Right lobe of liver (tissue), 6 donors: ENCODE measurements at places on chromosomes 3 and 15.

- DNase-seq = no peak
These were observed 15.8 kb downstream of the DNAH1 start for GRCh38 chr3:52331906-52332305.

GRCh38 chr15:46280762-46281542 lies 646.1 kb downstream of the SQOR start:
- no peak for DNase-seq

GRCh38 chr3:42713747-42714146 lies 11.1 kb upstream of the HHATL start:
- no peak for DNase-seq

- DNase-seq = no peak
These were observed 53.7 kb upstream of the CSTA start for GRCh38 chr3:122271246-122271898.

- DNase-seq = no peak
These were observed 57.3 kb downstream of the TRAT1 start for GRCh38 chr3:108879915-108880314.

DNA sequence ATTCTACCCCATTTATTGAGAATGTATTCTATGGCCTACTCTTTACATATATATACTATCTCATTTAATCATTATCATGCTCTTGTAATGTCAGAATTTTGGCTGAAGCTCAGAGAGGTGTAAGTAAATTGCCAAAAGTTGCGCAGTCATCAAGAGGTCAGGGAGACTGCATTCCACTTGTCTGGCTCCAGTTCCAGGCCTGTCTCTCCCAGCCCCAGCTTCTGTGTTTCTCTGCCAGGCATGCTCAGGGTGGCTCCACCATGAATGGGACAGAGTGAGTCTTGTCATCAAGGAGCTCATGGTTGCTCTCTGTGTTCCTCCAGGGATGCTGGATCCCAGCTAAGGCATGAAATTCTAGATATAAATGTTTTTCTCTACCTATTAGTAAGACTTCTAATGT lies 635.1 kb upstream of the MDFIC2 start:
- no peak for DNase-seq

DNA sequence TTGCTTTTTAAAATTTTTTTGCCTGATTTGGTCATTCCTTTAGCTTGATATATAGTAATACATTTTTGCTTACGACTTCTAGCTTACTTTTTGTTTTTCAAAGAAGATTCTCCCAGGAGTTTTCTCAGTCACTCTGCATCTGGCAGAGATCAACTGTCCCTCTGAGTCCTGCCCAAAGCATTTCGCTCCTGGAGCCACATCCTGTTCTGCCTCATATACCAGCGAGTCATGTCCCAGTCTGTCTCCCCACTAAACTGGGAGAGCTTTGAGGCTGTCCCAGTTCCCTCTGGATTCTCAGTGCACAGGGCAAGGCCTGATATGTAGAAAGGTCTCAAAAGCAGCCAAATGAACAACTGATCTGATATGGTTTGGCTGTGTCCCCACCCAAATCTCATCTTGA lies 326.3 kb downstream of the ARRDC4 start:
- DNase-seq = no peak

DNA sequence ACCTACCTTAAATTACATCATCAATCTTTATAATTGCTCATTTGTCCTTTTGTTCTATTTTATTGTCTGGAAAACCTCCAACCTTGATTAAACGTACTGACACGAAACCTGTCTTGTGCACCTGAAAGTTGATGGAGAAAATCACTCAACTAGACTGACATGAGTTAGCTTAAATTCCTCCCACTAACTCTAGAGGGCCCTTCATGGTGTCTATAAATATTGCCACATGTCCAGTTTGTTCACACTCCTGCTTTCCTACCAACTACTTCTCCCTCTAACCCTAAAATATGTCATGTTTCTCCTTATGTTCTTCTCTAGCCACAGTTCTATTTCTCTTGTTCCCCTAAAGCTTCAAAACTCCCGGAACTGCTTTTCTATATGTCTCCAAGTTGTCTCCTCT lies 59.8 kb upstream of the SGO1 start:
- DNase-seq = no peak

DNA sequence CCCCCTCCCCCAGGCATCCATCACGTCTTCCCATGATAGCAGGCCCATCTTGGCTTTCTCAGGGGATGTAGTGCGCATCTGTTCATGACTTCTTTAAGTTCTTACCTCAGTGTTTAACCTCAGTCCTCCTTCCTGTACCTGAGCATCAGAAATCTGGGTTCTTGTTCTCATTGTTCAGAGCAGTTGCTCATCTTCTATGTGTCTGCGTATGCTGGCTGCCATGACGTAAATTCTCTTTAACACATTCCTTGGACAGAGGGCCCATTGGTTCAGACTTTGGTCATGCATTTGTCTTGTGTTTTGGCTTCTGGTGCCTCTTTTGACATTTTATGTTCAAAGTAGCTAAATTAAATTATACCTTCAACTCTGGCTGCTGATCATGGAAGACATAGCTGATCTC lies 227.3 kb downstream of the CACNA2D3 start:
- DNase-seq = no peak

GRCh38 chr15:38374029-38374428 lies 79.9 kb upstream of the FAM98B start:
- DNase-seq = no peak

GRCh38 chr3:10192953-10193691 lies 28.4 kb downstream of the IRAK2 start:
- no peak for DNase-seq

GRCh38 chr3:174547801-174548435 lies 311.2 kb upstream of the NAALADL2 start:
- no peak for DNase-seq

DNA sequence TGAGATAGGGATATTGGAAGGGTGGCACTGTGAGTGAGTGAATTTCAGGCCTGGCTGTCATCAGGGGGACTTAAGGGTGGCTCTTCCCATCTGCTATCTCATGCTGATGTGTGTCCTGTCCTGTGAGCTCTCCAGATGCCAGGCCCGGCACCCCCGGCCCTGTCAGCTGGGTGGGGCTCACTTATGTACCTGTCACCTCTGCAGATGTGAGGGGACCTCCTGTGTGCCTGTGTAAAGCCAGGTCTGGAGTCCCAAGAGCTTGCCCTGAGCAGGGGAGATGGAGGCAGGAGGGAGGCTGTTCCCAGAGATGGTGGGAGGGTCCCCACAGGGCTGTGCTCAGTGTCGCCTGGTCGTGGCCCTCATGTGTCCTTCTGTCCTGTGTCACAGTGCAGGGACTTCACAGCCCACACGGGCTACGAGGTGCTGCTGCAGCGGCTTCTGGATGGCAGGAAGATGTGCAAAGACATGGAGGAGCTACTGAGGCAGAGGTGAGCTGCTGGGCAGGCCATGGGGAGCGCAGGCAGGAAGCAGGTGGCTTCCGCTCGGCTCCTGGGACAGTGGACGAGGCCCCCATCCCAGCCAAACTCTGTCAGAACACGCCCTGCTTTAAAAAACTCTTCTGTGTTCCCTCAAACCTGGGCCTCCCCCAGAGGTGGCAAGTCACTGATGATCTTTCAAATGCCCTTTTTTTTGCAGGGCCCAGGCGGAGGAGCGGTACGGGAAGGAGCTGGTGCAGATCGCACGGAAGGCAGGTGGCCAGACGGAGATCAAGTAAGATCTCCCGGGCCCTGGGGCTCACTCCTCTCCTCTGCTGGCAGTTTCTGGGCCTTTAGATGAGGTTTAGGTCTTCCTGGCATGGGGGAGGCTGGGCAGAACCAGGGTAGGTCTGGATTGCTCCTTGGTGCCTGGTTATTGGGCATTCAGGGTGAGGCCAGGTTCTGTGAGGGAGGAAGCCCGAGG lies 23.1 kb downstream of the PSTPIP1 start:
- DNase-seq = peak; percentile 44

DNA sequence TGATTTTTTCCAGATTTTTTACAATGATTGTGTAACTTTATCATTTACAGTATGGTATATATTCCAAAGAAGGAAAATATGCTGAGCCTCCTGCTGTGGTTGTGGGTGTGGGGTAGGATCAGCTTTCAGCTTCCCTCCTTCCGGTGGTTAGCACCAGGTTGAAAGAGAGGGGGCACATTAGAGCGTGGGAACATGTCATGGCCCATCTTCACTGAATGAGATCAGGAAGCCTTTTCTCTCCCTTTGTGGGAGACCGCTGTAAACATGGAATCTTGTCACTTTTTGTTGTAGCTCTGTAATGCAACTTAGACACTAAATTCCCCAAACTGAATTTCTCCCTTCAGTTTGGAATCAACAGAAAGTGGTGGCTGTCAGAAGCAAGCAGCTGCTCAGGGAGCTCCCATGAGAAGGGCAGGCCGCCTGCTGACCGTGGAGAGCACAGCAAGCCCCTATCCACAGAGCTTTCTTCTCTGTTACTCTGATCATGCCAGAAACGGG lies 86.7 kb upstream of the LIMD1 start:
- no peak for DNase-seq

GRCh38 chr3:30690199-30690598 lies 83.8 kb downstream of the TGFBR2 start:
- no peak for DNase-seq

DNA sequence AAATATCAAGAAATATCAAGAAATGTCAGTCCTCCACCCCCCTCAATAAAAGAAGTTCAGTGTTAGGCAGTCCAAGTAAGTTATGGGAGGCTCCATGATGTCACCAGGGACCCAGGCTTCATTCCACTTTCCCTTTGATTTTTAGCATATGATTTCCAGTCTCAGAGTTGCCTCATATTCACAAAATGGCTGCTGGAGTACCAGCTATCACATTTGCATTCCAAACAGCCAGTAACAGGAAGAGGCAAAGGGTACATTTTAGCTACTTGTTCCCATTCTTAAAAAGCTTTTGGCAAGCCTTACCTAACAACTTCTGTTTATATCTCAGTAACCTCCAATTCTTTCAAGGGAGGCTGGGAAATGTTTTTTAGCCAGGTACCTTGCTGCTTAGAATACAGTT lies 13.4 kb upstream of the KLF13 start:
- no peak for DNase-seq

DNA sequence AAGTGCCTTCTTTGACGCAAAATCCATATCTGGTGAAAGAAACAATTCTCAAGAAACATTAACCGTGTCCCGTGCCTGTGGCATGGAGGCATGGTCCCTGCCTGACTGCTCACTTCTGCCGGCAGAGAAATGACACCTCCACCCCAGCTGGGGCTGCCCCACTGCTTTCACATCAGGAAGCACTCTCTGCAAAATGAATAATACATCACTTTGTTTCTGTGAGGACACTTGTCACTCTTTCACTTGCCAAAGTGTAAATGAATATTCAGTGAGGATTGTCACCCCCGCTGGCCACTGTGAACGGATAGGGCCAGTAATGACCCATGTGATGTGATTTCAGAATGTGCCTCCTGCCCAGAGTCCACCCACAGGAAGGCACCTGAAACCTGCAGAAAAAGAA lies 31.1 kb upstream of the SLC24A5 start:
- DNase-seq = no peak

DNA sequence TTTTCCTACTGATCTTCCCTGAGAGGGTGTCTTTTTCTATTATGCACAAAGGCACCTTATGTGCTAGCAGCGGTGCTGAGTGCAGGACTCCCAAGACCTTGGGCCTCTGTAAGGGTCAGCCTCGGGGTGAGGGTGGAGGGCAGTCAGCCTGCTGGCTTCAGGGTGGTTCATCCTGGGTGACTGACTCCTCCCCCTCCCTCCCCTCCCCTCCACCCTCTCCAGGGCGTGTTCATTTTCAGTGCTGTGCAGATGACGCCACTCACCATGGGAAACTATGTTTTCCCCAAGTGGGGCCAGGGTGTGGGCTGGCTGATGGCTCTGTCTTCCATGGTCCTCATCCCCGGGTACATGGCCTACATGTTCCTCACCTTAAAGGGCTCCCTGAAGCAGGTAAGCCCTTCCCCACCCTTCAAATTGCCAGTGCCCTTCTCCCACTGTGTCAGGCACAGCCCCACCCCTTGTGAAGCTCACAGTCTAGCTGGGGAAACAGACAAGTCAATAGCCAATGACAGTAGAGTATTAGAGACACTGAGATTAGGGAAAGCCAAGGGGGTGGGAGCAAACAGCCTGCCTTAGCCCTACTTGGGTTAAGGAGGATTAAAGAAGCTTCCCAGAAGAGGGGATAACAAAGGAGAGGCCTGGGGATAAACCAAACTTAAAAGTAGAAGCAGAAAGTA lies 41.9 kb downstream of the SLC6A1 start:
- no peak for DNase-seq

GRCh38 chr3:28544236-28544635 lies 195.6 kb upstream of the AZI2 start:
- peak; percentile 70 for DNase-seq

GRCh38 chr15:68364028-68364659 lies 67.8 kb downstream of the ITGA11 start:
- no peak for DNase-seq

- DNase-seq = no peak
These were observed 14.6 kb downstream of the HDAC11 start for GRCh38 chr3:13494463-13495350.

DNA sequence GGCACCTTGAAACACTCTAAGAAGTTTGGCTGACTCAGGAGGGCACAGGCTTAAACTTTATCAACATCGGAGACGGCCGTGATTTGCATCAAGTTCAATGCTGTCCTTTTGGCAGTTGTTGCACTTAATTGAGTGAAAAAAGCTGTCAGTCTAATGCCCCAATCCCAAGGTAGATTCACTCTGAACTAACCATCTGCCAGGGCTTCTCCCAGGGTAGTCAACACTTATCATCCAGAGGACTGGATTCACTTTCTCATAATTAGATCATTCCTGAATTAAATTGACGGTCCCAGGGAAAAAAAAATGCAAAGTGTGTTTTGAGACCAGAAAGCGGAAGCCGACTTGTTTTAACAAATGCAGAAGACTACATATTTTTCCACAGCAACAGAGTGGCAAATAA lies 28.5 kb downstream of the RORA start:
- DNase-seq = no peak

DNA sequence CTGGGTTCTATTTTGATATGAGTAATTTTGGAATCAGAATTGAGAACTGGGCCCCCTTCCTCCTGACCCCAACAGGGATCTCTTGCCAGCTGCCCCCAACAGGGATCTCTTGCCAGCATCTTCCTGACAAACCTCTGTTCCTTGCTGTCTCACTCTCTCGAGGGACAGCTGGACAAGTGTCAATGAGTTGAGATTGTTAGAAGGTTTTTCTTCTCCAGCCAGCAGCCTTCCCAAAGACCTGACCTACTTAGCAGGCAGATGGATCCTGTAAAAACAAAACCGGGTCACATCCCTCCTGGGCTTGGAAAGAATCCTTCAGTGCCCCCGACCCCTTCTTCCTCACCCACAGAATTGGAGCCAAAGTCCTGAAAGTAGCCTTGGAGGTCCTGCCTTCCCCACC lies 21.6 kb downstream of the LIMD1 start:
- DNase-seq = no peak

GRCh38 chr3:63870615-63871005 lies 6.9 kb downstream of the ATXN7 start:
- DNase-seq = no peak

GRCh38 chr3:153617463-153617862 lies 455.4 kb downstream of the RAP2B start:
- DNase-seq = no peak

DNA sequence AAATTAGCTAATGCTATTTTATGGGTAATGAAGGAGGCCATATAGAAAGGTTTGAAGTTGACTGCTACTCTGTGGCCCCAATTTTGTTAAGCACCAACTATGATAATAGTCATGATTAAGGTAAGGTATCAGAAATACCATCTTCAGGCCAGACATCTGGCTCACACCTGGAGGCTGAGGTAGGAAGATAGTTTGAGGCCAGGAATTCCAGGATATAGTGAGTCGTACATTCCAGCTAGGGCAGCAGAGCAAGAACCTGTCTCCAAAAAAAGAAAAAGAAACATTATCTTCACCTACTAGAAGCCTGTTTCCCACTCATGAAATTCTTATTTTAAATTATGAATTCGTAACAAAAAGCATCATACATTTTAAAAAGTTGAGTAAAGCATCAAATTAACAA lies 64.4 kb downstream of the LRRC28 start:
- no peak for DNase-seq

- DNase-seq = no peak
These were observed 128.5 kb downstream of the RBMS3 start for GRCh38 chr3:29409409-29409808.
